Naive thymus-derived CD4-positive, alpha-beta T cell (primary cell): ENCODE measurements at places on chromosomes 3 and 15. TPM values are rescaled to one million over a fixed set of nuclear protein-coding genes. Genes with fewer than 3 reads are reported as not detected.

DNA sequence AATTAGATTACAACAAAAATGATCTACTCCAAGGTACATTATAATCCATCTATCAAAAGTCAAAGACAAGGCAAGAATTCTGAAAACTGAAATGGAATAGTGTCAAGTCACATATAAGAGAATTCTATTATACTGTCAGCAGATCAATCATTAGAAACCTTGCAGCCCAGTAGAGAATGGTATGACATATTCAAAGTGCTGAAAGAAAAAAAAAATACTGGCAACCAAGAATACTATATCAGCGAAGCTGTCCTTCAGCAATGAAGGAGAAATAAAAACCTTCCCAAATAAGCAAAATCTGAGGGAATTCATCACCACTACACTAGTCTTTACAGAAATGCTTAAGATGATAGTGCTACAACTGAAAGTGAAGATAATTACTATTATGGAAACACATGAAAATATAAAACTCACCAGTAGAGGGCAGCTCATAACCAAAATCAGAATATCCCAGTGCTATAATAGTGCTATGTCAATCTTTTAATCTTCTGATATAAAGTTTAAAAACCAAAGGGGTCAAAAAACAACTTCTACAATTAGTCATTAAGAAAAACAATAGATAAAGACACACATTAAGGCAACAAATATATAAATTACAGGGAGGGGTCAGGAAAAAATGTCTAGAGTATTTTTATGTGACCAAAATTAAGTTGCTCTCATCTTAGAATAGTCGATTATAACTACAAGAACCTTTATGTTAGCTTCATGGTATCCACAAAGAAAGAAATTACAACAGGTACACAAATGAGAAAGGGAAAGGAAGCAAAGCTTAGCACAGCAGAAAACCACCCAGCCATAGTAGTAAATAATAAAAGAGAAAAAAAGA lies 190.7 kb upstream of the CNTN6 start:
- H3K36me3 ChIP-seq = no peaks in the 10 kb centered on the region
- H3K4me3 ChIP-seq = no peak overlapping the region
- DNase-seq = no peak
- no peak overlapping the region for H3K27ac ChIP-seq
- no peaks in the 10 kb centered on the region for H3K27me3 ChIP-seq

DNA sequence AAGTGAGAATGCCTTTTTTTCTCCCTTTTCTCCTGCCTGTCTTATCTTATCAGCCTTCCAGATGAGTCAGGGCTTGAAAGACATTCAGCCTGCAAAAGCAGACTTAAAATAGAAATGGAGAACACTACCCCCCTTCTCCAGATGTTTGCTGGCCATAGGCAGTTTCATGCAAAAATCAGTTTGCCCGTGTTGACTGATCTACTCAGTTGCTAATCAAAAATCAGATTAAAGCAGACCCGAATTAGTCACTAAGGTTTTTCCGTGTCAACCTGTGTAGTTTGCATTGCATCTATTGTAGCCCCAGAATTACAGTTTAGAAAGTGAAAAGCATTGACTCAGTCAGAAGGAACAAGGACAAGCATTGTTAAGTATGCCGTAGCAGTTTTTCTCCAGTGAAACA lies 56.2 kb downstream of the IL5RA start:
- H3K4me1 ChIP-seq = no peaks in the 10 kb centered on the region
- no peak overlapping the region for H3K27ac ChIP-seq
- H3K4me3 ChIP-seq = no peak overlapping the region
- no peaks in the 10 kb centered on the region for H3K27me3 ChIP-seq
- no peaks in the 10 kb centered on the region for H3K36me3 ChIP-seq
- no peak for DNase-seq

- no peaks in the 10 kb centered on the region for H3K27me3 ChIP-seq
- no peaks in the 10 kb centered on the region for H3K36me3 ChIP-seq
- no peaks in the 10 kb centered on the region for H3K4me1 ChIP-seq
- H3K27ac ChIP-seq = no peak overlapping the region
- no peak overlapping the region for H3K4me3 ChIP-seq
- DNase-seq = no peak
These were observed 88.9 kb upstream of the PTX3 start for GRCh38 chr3:157347577-157348303.

DNA sequence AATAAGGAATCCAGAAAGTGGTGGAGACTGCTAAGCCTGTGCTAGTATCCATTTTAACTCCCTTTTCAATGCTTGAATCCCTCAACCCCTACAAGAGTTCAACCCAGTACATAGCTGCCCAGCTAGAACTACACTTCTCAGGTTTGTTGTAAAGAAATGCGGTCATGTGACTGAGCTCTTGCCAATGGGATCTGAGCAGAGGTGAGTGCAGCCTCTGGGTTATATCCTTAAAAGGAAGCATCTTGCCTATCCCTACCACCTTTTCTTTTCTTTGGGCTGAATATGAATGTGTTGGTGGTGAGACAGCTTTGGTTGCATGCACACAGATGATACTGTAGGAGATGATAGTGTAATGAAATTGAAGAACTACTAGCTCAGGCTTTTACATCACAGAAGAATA lies 139.7 kb downstream of the CADPS start:
- no peaks in the 10 kb centered on the region for H3K36me3 ChIP-seq
- no peak overlapping the region for H3K27ac ChIP-seq
- H3K4me1 ChIP-seq = no peaks in the 10 kb centered on the region
- H3K4me3 ChIP-seq = no peak overlapping the region
- no peaks in the 10 kb centered on the region for H3K27me3 ChIP-seq
- no peak for DNase-seq

- peaks cover 45% of the 10 kb centered on the region for H3K4me1 ChIP-seq
- peak overlapping the region; percentile 27 for H3K27ac ChIP-seq
- H3K36me3 ChIP-seq = no peaks in the 10 kb centered on the region
- DNase-seq = peak; percentile 18
These were observed 473.6 kb upstream of the PROK2 start for GRCh38 chr3:72258361-72259141.

DNA sequence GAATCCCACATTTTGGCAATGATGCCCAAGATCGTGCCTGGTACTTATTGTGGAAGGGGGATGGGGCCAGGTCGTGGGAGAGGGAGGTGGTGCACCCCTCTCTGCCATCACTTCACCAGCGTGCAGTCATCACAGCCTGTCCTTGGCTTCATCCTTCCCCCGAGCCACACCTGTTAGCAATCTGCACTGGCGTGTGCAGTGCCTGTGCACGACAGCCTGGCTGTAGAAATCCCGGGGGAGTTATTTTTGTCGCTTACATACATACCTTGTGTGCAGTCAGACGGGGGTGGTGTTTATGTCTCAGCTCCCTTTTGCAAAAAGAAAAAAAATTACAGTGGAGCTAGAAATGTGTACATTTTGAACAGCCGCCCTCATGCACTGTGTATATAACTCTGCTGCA lies 216.0 kb downstream of the TLE3 start:
- H3K36me3 ChIP-seq = no peaks in the 10 kb centered on the region
- H3K27me3 ChIP-seq = no peaks in the 10 kb centered on the region
- no peak overlapping the region for H3K27ac ChIP-seq
- H3K4me1 ChIP-seq = no peaks in the 10 kb centered on the region
- DNase-seq = no peak

DNA sequence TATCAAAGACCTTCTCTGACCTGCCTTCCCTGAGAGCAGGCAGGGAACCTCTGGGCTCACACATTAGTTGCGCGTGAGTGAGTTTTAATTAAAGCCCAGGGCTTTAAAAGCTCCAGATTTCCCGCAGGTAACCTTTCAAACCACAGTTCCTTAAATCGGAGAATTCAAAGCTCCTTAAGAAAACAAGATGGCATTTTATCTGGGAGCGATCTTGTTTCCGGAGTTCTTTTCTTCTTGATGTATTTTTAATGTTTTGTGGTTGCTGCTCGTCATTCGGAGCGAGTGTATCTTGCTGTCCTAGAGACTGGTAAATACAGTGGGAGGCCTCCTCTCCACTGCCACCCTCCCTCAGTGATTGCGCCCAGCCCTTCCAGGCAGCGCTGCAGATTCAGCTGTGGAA lies 284.3 kb downstream of the CLSTN2 start:
- H3K4me1 ChIP-seq = no peaks in the 10 kb centered on the region
- no peak for DNase-seq
- no peaks in the 10 kb centered on the region for H3K36me3 ChIP-seq
- no peak overlapping the region for H3K27ac ChIP-seq
- no peak overlapping the region for H3K4me3 ChIP-seq

The SERINC4 gene
- total RNA-seq = 0.30 TPM

DNA sequence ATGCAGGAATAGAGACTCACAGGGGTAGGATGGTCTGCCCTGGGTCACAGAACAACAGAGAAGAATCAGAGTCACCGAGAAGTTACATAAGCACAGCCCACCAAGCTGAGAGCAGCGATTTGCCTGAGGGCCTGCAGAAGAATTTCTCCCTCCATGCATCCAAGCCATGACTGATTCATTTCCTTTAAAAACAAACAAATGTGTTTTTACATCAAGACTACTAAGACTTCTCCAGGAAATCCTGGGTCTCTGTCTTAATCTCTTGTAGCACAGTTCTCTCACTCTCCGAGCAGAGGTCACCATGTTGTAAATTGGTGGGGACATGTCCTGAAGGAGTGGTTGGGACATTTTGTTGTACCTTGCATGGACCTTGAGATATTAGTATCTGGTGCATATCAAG lies 159.8 kb downstream of the THSD4 start:
- H3K4me3 ChIP-seq = no peak overlapping the region
- H3K36me3 ChIP-seq = no peaks in the 10 kb centered on the region

The TMCO5A gene
- total RNA-seq = not detected

The SLC28A1 gene
- total RNA-seq = not detected

DNA sequence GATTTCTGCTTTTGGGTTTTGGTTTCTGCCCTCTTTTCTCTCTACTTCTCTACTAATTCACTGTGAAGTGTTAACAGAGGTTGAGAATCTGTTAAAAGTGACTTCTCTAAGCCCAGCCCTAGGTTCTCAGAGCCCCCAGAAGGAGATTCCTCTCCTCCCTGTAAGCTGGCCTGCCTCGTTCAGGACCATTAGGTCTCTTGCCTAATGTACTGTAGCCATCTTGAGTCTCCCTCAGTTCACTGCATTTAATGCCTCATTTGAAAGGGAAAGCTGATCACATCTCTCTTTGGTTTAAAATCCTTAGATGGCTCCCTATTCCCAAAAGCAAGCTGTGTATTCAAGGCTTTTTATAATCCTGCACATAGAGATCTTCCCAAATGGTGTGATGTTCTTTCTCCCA lies 16.3 kb downstream of the RTP1 start:
- DNase-seq = no peak
- no peak overlapping the region for H3K4me3 ChIP-seq
- no peak overlapping the region for H3K27ac ChIP-seq

The GAP43 gene
- not detected for total RNA-seq

DNA sequence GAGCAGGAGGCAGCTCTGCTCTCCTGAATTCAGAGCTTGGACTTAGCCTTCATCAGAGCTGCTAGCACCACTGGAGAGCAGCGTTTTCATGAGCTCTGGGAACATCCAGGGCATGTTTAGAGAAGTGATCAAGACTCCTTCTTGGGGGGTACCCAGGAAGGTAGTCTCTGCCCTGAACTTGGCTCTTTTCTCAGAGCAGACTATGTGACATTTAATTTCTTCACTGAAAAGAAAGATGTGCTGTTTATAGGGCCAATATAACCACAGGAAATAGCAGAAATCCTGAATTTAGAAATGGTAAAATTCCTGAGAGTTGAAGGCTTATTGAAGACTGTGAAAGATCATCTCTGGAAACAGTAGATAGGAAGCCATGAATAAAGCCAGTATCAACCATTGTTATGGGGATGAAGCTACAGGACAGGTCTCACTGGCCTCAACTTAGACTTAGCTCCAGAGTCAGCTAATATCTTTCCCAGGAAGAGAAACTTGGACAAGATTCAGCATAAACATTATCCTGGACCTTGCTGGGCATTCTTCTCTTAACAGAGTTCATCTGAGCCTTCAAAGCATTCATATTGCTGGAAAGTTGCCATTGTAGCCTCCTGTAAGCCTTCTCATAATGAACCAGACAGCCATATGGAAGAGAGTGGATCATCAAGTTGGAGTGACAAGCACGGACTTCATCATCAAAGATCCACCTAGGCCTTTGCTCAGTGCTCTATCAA lies 386.6 kb upstream of the THBS1 start:
- H3K4me3 ChIP-seq = no peak overlapping the region
- H3K27ac ChIP-seq = no peak overlapping the region
- H3K27me3 ChIP-seq = no peaks in the 10 kb centered on the region
- H3K4me1 ChIP-seq = no peaks in the 10 kb centered on the region

The RETNLB gene
- not detected for total RNA-seq

The CATSPER2 gene
- 12.3 TPM for total RNA-seq

- peak overlapping the region; percentile 1 for H3K4me3 ChIP-seq
- peaks cover 14% of the 10 kb centered on the region for H3K4me1 ChIP-seq
- H3K36me3 ChIP-seq = no peaks in the 10 kb centered on the region
- H3K27ac ChIP-seq = peak overlapping the region; percentile 66
These were observed 223.3 kb downstream of the FOXP1 start for GRCh38 chr3:71360180-71360579.

- H3K4me3 ChIP-seq = no peak overlapping the region
- no peak overlapping the region for H3K27ac ChIP-seq
- no peak for DNase-seq
- H3K27me3 ChIP-seq = no peaks in the 10 kb centered on the region
- peaks cover 8% of the 10 kb centered on the region for H3K4me1 ChIP-seq
These were observed 22.8 kb downstream of the SIDT1 start for GRCh38 chr3:113555138-113555537.

DNA sequence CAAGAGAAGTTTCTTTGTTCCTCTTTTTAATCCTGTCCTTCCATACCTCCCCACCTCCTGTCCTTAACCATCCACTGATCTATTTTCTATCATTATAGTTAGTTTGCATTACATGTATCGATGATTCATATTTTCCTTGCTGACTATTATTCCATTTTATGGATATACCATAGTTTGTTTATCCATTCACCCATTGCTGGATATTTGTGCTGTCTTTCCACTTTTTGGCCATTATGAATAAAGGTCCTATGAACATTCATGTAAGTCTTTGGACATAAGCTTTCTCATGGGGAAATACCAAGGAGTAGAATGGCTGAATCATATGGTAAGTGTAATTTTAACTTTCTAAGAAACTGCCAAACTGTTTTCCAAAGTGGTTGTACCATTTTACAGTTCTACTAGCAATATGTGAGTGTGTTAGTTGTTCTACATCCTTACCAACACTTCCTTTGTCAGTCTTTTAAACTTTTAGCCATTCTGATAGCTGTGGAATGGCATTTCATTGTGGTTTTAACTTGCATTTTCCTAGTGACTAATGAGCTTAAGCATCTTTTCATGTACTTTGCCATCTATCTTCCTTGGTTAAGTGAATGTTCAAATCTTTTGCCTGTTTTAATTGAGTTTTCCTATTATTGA lies 11.7 kb downstream of the ATP6V1A start:
- H3K27me3 ChIP-seq = no peaks in the 10 kb centered on the region
- no peak overlapping the region for H3K27ac ChIP-seq
- H3K4me3 ChIP-seq = no peak overlapping the region
- no peak for DNase-seq
- H3K4me1 ChIP-seq = no peaks in the 10 kb centered on the region
- H3K36me3 ChIP-seq = no peaks in the 10 kb centered on the region
